ENCODE measurements at places on chromosomes 3 and 15.
A peak's percentile ranks its signal among the peaks of the same experiment; 100 is the strongest.

DNA sequence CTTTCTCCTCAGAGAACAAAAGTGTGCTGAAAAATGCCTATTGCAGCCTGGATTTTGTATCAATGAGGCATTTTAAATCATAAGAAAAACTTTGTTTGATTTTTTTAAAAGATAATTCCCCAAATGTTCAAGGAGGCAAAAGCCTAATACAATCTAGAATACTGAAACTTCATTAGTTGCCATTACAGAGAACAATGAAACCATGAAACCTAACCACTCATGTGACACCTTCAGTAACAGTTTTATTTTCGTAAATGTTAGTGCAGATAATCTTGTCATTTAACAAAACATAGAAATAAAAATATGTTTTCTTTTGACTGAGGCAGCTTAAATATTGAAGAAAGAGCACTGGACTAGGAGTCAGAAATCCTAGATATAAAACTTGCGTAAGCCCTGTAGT is 655.9 kb downstream of the RBMS3 start:
- H3K36me3 ChIP-seq: no peaks in the 10 kb centered on the region
- DNase-seq: no peak
- H3K27ac ChIP-seq: no peak overlapping the region
- no peaks in the 10 kb centered on the region for H3K4me1 ChIP-seq
- no peaks in the 10 kb centered on the region for H3K27me3 ChIP-seq
- no peak overlapping the region for H3K4me3 ChIP-seq

GRCh38 chr3:127070776-127071175 is 87.9 kb downstream of the PLXNA1 start:
- peaks cover 27% of the 10 kb centered on the region for H3K4me1 ChIP-seq
- H3K36me3 ChIP-seq: no peaks in the 10 kb centered on the region
- peak overlapping the region; percentile 31 for H3K27ac ChIP-seq
- no peaks in the 10 kb centered on the region for H3K27me3 ChIP-seq
- no peak for DNase-seq
- no peak overlapping the region for H3K4me3 ChIP-seq

GRCh38 chr3:150105886-150106612 is 135.4 kb upstream of the PFN2 start:
- H3K27me3 ChIP-seq: no peaks in the 10 kb centered on the region
- no peaks in the 10 kb centered on the region for H3K4me1 ChIP-seq
- no peak for DNase-seq
- H3K36me3 ChIP-seq: no peaks in the 10 kb centered on the region
- H3K4me3 ChIP-seq: no peak overlapping the region
- H3K27ac ChIP-seq: no peak overlapping the region

GRCh38 chr3:46085421-46086082 is 58.3 kb upstream of the XCR1 start:
- peak overlapping the region; percentile 8 for H3K27ac ChIP-seq
- H3K36me3 ChIP-seq: no peaks in the 10 kb centered on the region
- no peaks in the 10 kb centered on the region for H3K27me3 ChIP-seq
- H3K4me1 ChIP-seq: peaks cover 45% of the 10 kb centered on the region
- H3K4me3 ChIP-seq: no peak overlapping the region

DNA sequence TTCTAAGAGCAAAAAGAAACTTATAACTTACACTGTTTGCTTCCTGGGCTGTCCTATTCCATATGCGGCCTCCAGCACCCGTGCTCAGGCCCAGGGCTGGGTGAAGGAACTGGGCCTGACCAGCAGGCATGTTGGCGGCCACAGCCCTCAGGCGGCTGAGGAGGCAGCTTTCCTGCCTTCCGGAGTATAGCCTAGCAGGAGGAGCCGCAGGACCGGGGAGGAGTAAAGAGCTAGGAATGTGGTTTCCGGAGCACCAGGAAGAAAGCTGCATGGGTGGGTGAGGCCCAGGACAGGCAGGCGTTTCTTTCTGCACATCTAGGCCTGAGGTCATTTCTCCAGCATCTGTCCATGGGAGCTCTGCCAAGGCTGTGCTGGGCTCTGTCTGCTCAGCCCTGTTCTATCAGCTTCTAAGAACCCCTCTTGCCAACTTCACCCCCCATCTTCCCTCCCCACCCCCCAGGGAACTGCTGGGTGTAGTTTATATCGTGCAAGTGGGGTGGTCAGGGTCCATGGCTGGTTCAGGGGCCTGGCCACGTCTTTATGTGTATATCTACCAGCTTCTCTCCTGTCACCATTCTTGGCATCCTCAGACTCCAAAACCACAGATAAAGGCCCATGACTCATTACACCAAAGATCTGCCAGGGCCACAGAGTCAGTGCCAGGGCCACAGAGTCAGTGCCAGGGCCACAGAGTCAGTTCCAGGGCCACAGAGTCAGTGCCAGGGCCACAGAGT is 7.8 kb upstream of the KIF7 start:
- H3K4me3 ChIP-seq: no peak overlapping the region
- no peaks in the 10 kb centered on the region for H3K27me3 ChIP-seq
- no peak for DNase-seq

DNA sequence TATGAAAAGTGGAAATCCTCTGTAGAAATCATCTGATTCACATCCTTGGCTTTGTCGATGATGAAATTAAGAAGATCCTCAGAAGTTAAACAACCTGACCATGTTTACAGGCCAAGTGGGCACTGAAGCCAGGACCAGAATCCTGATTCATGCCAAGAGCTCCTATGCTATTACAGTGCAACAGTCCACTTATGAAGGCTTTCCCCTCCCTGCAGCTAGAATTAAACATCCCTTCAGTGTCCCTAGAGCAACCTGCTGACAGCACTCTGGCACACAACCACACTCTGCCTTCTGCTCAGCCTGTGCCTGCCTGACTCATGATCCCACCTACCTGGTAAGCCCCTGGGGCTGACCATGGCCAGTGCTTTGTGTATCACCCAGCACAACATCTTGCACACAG is 33.8 kb downstream of the TXNRD3 start:
- H3K36me3 ChIP-seq: no peaks in the 10 kb centered on the region
- H3K4me1 ChIP-seq: no peaks in the 10 kb centered on the region
- DNase-seq: no peak
- no peaks in the 10 kb centered on the region for H3K27me3 ChIP-seq
- no peak overlapping the region for H3K4me3 ChIP-seq
- no peak overlapping the region for H3K27ac ChIP-seq

- no peaks in the 10 kb centered on the region for H3K4me1 ChIP-seq
- no peaks in the 10 kb centered on the region for H3K36me3 ChIP-seq
- no peaks in the 10 kb centered on the region for H3K27me3 ChIP-seq
- no peak overlapping the region for H3K27ac ChIP-seq
Observed at GRCh38 chr15:33378866-33379480, 68.2 kb downstream of the RYR3 start.

- no peak overlapping the region for H3K4me3 ChIP-seq
- no peak overlapping the region for H3K27ac ChIP-seq
- no peaks in the 10 kb centered on the region for H3K27me3 ChIP-seq
- DNase-seq: no peak
- peaks cover 21% of the 10 kb centered on the region for H3K4me1 ChIP-seq
Observed at GRCh38 chr3:98587654-98588053, 5.8 kb downstream of the CPOX start.

GRCh38 chr15:59976480-59977271 is 27.4 kb upstream of the FOXB1 start:
- no peak for DNase-seq
- H3K4me1 ChIP-seq: no peaks in the 10 kb centered on the region
- no peaks in the 10 kb centered on the region for H3K36me3 ChIP-seq
- H3K27me3 ChIP-seq: no peaks in the 10 kb centered on the region
- no peak overlapping the region for H3K4me3 ChIP-seq
- H3K27ac ChIP-seq: no peak overlapping the region

- H3K4me3 ChIP-seq: peak overlapping the region; percentile 91
- H3K27ac ChIP-seq: peak overlapping the region; percentile 89
- H3K36me3 ChIP-seq: peaks cover 2% of the 10 kb centered on the region
- DNase-seq: no peak
- H3K27me3 ChIP-seq: no peaks in the 10 kb centered on the region
- H3K4me1 ChIP-seq: peaks cover 44% of the 10 kb centered on the region
Observed at GRCh38 chr3:10142707-10143560, 1.4 kb downstream of the VHL start.

- H3K27ac ChIP-seq: no peak overlapping the region
- no peak overlapping the region for H3K4me3 ChIP-seq
Observed at GRCh38 chr15:75182187-75183131, 19.2 kb upstream of the C15orf39 start.

DNA sequence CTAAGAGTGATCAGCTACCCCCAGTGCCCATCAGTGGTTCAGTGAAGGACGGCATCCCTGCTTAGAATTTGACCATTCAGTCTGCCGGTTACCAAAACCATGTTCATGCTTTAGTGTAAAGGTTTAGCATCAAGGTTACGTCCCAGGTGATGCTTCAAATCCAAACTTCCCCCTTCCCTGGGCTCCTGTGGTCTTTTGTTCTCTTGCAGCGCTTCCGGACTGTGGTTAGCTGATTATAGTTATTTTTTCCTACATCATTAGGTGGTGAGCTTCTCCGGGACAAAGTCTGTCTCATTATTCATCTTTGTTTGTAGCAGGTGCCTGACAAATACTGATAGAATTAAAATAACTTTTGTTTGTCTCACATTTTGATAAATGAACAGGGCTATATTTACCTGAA is 28.3 kb upstream of the MYZAP start:
- H3K27ac ChIP-seq: no peak overlapping the region
- no peaks in the 10 kb centered on the region for H3K27me3 ChIP-seq
- peaks cover 25% of the 10 kb centered on the region for H3K4me1 ChIP-seq
- no peak overlapping the region for H3K4me3 ChIP-seq
- no peak for DNase-seq

DNA sequence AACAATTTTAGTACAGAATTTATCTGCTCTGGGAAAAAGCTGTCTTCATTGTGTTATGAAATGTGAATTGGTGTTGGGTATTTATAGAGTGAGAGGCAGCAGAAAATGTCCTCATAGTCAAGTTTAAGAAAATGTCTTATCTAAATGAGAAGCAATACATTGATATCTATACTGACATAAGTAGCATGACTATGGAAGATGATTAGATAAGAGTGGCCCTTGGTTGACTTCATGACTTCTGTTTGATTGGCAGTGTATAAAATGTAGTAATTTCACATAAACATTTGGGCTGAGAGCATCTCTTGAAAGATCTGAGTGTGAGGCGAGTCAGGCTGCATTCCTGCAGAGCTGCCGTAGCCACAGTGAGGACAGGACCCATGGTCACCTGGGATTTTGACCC is 19.4 kb downstream of the MCTP2 start:
- H3K4me1 ChIP-seq: no peaks in the 10 kb centered on the region
- H3K36me3 ChIP-seq: no peaks in the 10 kb centered on the region
- H3K27me3 ChIP-seq: no peaks in the 10 kb centered on the region
- no peak for DNase-seq

DNA sequence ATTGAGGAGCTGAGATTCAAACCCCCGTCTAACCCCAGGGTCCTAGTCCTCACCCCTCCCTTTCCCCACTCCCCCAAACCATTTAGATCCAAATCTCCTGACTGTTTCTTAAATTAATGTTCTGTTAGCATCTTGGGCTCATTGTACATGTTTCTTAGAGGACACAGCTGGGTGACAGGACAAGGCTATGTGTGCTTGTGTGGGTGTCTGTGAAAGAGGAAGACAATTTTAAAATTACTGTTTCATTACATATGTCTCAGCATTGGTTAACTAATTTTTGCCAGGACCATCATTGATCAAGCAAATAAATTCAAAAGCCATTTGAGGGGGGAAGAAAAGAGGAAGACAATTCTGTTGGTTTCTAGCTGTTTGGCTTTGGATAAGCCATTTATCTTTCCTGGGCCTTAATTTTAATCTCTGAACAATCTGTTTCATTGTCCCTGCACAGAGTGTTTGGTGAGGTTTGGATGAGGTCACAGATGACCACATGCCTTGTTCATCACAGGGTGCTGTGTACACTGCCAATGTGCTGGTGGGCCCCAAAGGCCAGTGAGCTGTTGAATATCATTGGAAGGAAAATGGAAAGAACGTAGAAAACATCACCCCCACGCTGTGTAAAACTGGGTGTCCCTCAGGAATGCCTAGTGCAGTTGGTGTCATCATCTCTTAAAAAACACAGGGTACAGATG is 51.9 kb downstream of the RPLP1 start:
- H3K36me3 ChIP-seq: no peaks in the 10 kb centered on the region
- DNase-seq: no peak
- no peaks in the 10 kb centered on the region for H3K4me1 ChIP-seq
- no peaks in the 10 kb centered on the region for H3K27me3 ChIP-seq
- H3K4me3 ChIP-seq: no peak overlapping the region

DNA sequence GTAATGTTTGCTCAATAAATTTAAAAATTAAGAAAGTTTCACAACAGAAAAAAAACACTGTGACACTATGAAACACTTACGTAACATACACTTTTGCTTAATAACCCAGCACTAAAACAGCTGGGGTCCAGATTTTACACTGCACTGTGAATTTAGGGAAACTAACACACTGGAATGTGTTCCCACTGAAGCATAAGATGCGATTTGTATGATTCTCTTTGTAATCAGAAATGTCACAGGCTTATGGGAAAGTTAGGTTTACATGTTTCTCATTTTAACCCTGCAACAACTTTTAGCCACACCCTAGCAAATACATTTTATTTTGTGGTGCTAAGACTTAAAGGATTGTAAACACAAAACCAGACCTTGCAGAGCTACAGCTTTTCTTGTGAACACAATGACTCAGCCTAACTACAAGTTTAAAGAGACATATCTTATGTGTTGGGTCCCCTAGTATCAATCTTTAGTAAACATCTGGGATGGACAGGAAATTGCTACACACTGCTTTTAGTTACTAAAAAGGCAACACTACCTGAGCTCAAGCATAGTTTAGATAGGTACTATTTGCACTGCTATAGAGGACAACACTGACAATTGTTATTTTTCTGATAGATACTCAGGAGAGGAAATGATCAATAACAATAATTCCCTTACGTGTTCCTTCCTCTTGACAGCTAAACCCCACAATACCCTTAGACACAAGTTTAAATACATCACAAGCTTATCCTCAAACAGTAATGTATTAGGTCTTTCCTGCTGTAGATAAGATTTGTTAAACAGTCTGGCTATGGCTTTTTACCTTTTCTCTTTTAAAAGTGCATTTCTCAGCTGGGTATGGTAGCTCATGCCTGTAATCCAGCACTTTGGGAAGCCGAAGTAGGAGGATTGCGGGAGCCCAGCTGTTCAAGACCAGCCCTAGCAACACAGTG is 3.8 kb downstream of the PLD1 start:
- peaks cover 58% of the 10 kb centered on the region for H3K4me1 ChIP-seq
- peak overlapping the region; percentile 80 for H3K27ac ChIP-seq
- DNase-seq: no peak
- no peaks in the 10 kb centered on the region for H3K27me3 ChIP-seq
- H3K4me3 ChIP-seq: no peak overlapping the region

- H3K36me3 ChIP-seq: no peaks in the 10 kb centered on the region
- no peak overlapping the region for H3K4me3 ChIP-seq
- no peaks in the 10 kb centered on the region for H3K27me3 ChIP-seq
- H3K27ac ChIP-seq: no peak overlapping the region
- DNase-seq: no peak
- H3K4me1 ChIP-seq: peaks cover 8% of the 10 kb centered on the region
Observed at GRCh38 chr15:70245932-70246622, 148.4 kb upstream of the TLE3 start.

GRCh38 chr3:60079076-60079475 is 1029.3 kb upstream of the CFAP20DC start:
- no peaks in the 10 kb centered on the region for H3K27me3 ChIP-seq
- no peak overlapping the region for H3K4me3 ChIP-seq
- H3K27ac ChIP-seq: no peak overlapping the region
- H3K4me1 ChIP-seq: no peaks in the 10 kb centered on the region
- H3K36me3 ChIP-seq: no peaks in the 10 kb centered on the region
